ENCODE measurements at places on chromosomes 16 and 17.

DNA sequence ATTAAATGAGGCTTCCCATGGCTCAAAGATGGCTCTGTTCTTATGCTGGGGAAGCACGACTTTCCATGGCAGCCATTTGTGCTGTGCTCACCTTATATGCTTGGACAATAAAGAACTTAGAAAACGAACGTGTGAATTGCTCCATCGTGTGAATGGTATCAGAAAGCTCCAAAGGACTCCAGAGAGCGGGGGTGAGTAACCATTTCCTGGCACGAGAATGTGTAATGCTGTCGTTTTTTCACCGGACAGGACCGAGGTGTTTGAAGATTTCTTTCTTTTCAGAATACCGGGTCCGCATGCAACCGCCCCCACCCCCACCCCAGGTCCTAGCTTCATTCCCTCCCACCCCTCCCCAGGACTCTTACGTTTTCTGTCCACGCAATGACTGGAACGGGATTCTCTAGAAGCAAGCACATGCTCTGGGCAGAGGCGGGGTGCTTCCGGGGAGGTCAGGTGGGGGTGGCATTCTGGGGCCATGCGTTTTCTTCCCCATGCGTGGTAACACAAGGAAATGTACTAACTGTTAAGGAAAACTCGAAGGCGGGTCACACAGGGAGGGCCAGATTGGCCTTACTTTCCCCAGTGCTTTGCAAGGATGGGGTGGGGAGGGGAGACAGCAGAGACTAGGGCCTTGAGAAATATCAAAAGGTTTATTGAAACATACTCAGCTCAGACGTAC, 26.2 kb downstream of the GPRC5B start:
- DNase-seq, result no peak

DNA sequence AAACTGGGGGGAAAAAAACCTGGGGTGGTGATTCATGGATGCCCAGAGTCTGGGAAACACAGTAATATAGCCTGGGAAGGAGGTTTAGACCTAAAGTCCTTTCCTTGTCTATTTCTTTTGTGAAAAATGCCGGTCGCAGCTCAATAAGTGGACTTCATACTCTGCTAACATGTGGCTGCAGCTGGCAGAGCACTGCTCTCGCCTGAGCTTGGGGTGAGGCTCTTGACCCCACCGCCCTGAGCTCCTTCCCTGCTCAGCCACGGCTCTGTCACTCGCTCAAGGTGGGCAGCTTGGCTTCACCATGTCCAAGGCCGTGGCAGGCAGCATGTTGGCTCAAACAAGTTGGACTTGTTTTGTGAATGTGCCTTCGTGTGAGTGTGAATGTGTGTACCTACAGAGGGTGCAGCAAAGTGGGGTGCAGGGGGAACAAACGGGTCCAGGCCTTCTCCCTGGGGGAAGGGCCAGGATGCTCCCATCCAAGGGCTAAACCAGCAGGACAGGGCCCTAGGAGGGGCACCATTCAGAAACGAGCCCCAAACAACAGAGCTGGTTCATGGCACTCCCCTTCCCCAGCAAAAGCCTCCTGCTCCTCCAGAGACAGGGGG, 4.9 kb downstream of the FA2H start:
- DNase-seq, result no peak

- DNase-seq, result peak; percentile 42
Measured at GRCh38 chr16:27314161-27314723, 468 bp downstream of the IL4R start.

- no peak for DNase-seq
Measured at GRCh38 chr17:57625511-57625910, 119.6 kb downstream of the CCDC182 start.

DNA sequence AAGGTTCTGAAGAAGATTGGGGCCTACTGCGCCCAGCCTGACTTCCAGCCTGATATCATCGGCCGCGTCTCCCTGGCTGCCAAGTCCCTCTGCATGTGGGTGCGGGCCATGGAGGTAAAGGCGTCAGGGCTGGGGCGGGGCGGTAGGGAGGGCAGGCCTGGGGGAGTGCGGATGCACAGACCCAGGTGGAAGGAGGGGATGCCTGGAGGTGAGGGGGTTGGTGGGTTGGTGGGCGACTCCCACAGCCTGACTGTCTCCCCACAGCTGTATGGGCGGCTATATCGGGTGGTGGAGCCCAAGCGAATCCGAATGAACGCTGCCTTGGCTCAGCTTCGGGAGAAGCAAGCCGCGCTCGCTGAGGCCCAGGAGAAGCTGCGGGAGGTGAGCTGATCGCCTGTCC, 26.8 kb upstream of the KDM6B start:
- DNase-seq, result no peak

- no peak for DNase-seq
Measured at GRCh38 chr17:72924196-72924595, 168.3 kb downstream of the SLC39A11 start.

- no peak for DNase-seq
Measured at GRCh38 chr17:82353484-82353883, 5.6 kb upstream of the TEX19 start.

Data from stimulated activated CD4-positive, alpha-beta T cell treated with anti-CD3 and anti-CD28 coated beads, Interleukin-4, amount 100 ng/mL, for 4 hours (primary cell).